ENCODE measurements at places on chromosomes 13 and 19.
A peak's percentile ranks its signal among the peaks of the same experiment; 100 is the strongest.

- no peak for DNase-seq
Measured at GRCh38 chr13:64591971-64592370, 2638.2 kb downstream of the PCDH9 start.

DNA sequence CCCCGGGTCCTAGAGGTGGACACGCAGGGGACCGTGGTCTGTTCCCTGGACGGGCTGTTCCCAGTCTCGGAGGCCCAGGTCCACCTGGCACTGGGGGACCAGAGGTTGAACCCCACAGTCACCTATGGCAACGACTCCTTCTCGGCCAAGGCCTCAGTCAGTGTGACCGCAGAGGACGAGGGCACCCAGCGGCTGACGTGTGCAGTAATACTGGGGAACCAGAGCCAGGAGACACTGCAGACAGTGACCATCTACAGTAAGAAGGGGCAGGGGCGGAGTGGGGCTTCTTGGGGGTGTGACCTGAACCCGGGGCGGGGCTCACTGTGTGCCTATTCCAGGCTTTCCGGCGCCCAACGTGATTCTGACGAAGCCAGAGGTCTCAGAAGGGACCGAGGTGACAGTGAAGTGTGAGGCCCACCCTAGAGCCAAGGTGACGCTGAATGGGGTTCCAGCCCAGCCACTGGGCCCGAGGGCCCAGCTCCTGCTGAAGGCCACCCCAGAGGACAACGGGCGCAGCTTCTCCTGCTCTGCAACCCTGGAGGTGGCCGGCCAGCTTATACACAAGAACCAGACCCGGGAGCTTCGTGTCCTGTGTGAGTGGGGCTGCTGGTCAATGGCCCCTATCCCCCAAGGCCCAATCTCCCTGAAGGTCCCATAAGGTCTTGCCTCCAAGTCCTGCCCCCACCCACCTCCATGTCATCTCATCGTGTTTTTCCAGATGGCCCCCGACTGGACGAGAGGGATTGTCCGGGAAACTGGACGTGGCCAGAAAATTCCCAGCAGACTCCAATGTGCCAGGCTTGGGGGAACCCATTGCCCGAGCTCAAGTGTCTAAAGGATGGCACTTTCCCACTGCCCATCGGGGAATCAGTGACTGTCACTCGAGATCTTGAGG is 2.4 kb upstream of the ICAM4 start:
- DNase-seq: no peak

DNA sequence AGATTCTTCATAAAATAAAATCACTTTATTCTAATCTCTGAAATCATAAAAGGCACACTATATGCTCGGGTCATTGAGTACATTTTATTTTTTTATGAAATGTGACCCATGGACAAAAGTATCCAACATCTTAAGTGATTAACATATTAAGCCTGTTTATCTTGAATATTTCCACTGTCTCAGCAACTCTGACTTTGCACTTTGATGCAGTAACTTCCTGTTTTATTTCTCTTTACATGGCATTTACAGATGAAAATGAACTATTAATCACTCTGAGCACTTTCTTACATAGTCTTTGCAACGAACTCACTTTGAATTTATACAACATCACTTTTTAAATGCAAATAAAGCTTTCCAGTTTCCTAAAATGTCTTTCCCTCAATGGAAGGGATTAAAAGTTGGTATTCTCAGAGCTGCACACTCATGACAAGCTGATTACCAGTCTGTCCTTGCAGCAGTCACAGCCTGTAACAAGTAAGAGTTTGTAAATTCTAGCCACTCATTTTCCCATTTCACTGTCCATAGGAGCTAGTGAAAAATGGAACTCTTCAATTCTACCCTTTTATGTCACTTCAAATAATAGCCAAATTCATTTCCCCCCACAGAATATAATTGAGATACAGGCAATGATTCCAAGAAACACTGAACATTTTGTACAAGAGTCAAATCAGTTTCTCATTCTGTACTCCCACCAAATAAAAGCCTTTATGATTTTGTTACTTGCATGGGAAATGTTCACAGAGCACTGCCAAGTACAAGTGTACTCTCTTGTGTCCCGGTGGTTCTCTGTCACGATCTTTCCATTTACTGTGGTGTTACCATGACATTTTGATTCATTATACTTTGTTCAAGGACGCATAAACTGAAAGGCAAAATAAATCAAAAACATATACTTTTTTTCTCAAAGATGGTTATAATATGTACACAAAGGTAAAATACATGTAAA is 1968.9 kb downstream of the PCDH9 start:
- no peak for DNase-seq

DNA sequence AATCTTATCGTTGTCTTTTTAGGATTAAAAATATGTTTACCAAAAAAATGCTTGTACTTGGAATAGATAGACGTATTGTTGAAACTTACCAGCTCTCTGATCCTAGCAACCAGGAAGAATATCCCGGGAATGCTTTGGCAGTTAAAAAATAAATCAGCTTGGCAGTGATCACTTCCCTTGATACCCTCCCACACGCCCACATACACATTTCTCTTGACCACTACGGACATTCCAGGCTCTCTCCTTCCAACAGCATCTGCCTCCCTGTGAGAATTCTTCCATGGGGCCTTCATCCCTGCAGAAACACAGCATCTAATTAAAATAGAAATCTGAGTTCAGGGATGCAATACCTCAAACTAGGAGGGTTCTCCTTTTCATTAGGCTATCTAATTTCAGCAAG is 57.9 kb downstream of the THSD1 start:
- peak; percentile 67 for DNase-seq

DNA sequence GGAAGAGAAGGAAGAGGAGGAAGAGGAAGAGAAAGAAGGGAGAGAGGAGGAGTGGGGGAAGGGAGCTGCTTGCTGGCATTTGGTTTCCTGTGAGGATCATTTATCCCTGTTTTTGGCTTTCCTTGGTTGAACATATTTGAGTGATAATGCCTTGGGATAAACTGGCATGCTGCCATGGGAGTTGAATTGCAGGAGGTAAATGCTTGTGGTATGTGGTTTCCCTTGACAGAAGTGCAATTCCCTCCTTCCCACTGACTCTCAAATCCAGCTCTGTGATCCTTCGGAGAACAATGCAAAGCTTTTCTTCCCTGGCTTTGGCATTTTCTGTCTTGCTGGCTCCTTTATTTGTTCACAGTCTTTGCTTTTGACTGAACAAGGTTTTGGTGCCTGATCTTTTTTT is 27.2 kb upstream of the CBY2 start:
- peak; percentile 66 for DNase-seq

- DNase-seq: no peak
Measured at GRCh38 chr13:75296641-75297040, 185.3 kb downstream of the TBC1D4 start.

DNA sequence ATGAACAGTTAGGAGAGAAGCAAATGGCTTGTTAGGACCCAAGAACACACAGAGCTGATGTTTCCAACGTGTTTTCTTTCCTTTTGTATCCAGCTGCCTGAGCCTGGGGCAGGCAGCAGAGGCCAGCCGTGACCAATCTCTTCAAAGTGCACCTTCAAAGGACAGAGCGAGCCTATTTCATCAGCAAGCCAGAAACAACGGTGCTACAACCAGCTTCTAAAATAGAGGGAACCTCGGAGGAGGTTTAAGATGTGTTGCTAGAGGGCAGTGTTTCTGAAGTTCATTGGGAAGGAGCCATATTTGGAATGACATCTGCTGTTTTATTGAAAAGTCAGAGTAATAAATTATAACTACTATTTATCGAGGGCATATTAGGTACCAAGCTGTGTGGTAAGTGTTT is 56.2 kb upstream of the RFC3 start:
- DNase-seq: no peak

DNA sequence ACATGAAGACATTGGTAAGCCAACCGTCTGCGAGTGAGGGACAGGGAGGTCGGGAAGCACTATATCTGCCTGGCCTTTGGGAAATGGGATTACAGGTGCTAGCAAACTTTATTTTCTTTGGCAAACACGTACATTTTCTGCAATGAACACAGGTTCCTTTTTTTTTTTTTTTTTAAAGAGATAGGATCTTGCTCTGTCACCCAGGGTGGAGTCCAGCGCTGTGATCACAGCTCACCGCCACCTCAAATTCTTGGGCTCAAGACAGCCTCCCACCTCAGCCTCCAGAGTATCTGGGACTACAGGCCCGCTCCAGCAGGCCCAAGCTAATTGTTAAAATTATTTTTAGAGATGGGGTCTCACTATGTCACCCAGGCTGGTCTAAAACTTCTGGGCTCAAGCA is 24.2 kb downstream of the ELAVL1 start:
- no peak for DNase-seq

GRCh38 chr19:14061751-14062557 is at the start of gene PALM3:
PALM3 (minus strand) TSS chr19:14062076; CDS start chr19:14061980, 96 bp downstream.
- DNase-seq: no peak

DNA sequence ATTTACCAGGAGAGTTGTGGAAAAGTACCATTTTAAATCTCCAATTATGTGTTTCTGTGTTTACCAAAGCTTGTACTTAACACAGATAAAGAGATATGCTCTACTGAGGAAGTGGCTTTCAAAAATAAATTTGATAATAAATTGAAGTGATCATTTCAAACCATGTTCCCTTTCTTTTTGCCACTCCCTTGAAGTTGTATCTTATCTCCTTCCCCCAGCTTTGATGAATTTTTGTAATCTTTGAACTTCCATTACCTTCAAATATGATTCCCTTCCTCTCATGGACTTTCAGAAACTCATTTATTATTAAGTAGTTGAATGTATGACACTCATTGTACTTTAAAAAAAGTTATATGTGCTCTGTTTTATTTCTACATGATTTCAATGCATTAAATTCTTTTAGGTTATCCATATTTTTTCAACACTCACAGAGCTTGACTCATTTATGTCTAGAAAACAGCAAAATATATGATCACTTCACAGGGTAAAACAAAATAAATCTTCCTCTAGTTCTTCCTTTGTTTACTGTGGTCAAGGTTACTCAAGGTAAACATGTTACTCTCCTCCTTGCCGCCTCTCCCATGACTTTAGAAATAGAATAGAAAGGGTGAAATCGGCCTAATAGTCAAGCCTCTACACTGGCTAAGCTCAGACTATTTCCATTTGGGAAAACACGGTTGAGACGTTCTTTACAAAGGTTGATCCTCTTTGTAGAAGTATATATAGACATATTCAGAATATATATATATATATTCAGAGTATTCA is 251.2 kb upstream of the SPRY2 start:
- no peak for DNase-seq

- DNase-seq: no peak
Measured at GRCh38 chr13:22061371-22061805, 390.5 kb downstream of the FGF9 start.

GRCh38 chr19:2478278-2478755 is 2.4 kb downstream of the GADD45B start:
- DNase-seq: no peak

DNA sequence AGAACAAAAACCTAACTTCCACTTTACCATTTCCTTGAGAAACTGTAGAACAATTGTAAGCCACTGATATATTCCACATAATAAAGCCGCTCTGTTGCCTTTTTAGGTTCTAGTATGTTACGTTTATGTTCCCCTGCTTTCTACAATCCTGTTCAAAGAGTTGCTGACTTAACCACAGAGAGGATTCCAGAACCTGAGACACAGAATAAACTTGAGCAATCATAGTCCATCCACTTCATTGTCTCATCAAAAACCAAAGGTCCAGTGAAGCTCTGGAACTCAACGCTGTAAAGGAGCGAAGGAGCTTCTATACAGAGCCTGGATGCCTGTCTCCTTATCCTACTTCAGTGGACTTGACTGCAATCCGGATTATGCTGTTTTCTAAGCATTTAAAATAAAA is 4.6 kb downstream of the STARD13 start:
- no peak for DNase-seq
